GOT3 (cell line): ENCODE measurements at places on chromosomes 2 and 18.

DNA sequence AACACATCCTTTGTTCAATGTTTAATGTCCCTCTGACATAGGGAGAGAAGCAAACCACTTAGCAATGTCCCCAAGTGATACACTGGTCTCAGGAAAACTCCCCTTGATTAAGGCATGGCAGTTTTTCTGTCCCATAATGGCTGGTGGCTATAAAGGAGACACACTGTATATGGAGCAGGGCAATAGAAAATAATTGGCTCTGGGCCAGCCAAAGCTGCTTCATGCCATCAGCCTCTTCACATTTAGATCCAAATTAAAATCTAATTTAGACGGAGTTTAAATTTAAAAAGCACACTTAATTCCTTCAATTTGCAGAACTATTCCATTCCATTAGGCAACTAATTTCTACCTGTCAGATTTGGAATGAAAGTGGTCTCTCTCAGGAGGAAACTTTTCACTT, 638.1 kb downstream of the DSC3 start:
- no peak for DNase-seq

GRCh38 chr2:22784566-22784965, 600.4 kb upstream of the KLHL29 start:
- DNase-seq, result no peak

DNA sequence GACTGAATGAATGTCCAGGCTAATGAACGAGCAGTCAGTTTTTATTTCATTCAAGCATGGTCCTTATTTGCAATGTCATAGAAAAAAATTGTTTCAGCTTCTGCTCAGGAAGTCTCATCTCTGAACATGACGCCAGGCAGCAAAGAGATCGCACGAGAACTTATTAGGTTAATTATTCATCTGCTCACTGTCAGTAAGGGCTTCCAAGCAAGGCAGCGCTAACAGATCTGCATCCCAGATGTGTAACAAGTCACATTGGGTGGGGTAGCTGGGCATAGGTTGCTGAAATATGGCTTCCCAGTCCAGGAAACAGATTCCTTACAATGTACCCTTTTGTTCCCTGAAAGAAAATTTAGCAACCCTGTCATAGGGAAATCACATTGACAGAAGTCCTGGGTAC, 63.5 kb downstream of the ANKRD44 start:
- no peak for DNase-seq

- no peak for DNase-seq
Observed at GRCh38 chr2:207617011-207617671, 8.1 kb downstream of the METTL21A start.

DNA sequence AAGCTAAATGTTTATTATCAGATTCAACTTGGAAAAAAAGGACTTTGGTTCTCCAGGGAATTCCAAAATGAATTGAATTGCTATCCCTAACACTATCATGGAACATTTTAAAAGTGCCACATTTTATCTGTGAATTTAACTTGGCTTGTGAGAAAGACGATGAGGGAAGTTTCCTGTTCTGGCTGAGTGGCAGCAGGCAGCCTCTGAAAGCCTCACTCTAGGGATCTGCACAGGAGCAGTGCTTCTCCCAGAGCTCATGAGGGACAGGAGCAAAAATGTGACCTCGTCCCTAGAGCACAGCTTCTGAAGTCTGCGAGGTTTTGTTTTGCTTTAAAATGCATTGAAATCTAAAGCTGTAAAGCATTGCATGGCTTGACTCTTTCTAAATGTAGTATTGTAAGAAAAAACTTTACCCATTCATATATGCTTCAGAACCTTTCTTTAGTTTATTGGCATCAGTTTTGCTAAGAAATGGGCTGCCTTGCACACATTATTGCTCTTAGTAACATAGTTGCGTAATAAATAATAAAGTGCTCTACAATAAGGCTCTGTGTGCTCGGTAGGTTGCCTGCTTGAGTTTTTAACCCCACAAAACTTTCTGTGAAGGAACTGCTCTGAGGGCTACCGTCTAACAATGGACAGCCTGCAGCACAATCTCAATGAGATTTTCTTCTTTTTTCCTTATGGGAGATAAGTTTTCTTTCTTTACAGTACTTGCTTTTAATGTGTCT, 136.2 kb upstream of the CDCA7 start:
- DNase-seq, result no peak

DNA sequence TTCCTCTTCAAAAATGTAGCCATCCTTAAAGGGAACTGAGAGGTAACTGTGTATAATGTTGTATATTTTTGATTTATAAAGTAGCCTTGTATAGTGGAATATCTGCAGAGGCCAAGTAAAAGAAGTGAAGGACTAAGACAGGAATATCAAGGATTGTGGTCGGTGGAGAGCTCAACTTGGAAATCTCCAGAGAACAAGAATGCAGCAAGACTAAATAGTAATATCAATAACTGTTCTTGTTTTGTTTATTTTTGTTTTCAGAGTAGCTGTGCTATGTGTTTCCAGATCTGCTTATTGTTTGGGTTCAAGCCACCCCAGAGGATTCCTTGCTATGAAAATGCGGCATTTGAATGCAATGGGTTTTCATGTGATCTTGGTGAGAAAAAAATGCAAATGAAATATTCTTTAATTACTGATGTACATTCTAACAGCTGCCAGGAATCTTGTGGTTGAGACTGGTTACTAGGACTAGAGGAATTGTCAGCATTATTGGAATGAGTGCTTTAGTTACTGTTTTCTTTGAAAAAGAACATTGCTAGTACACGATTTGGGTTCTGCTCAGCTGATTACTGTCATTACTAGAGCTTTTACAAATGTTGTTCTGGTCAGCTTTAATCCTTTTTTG, 25.0 kb downstream of the FASTKD2 start:
- no peak for DNase-seq

GRCh38 chr2:240518981-240519380, 38.8 kb downstream of the ANKMY1 start:
- no peak for DNase-seq

- no peak for DNase-seq
Observed at GRCh38 chr2:96090196-96090926, 26.0 kb downstream of the ADRA2B start.

- no peak for DNase-seq
Observed at GRCh38 chr2:5942204-5942603, 250.0 kb downstream of the SOX11 start.
